WERI-Rb-1 (cell line): ENCODE measurements at places on chromosomes 4 and X.

- DNase-seq: no peak
Measured at GRCh38 chr4:159201168-159201567, 98.3 kb downstream of the RAPGEF2 start.

DNA sequence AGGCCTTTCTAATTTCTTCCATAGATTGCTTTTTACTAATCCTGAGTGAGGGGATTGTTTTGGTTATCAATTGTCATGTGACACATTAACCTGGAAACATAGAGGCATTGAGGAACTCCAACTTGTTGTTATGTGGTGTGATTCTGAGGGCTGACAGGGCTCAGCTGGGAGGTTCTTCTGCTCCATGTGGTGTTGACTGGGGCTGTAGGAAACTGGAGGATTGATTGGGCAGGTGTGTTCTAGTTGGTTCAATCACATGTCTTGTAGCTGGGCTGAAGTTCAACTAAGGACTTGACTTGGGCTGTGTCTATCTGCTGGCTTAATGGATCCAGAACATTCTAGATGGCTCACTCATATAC lies 10.8 kb upstream of the CRLF2 start:
- DNase-seq: no peak

- no peak for DNase-seq
Measured at GRCh38 chrX:128848374-128848773, 674.9 kb downstream of the SMARCA1 start.

GRCh38 chrX:55451990-55452832 lies at the start of gene MAGEH1:
TSS of gene MAGEH1 (plus strand) at chrX:55452127. CDS start at chrX:55452375, 248 bp downstream.
- DNase-seq: peak; percentile 72

- DNase-seq: no peak
Measured at GRCh38 chr4:113888006-113888405, 91.4 kb downstream of the ARSJ start.
